Activated naive CD4-positive, alpha-beta T cell treated with anti-CD3 and anti-CD28 coated beads for 36 hours (primary cell): ENCODE measurements at places on chromosomes 12 and 14.

DNA sequence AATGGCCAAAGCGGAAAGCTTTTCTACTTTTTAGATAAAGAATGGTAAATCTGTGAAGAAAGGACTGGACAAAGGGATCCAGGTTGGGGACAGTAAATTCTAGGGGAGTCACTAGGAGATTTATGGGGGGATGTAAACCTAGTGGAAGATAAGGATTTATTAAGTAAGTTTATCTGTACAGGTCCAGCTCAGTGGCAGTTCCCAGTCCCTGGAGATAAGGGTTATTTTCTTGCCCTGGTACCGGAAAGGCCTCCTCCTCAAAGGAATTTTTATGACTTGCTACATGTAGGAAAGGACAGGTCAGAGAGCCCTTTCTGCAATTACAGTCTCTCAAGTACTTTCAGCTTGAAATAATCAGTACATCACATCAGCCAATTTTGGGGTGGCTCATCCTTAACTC lies 72.6 kb upstream of the BICD1 start:
- no peak for DNase-seq

- DNase-seq, result no peak
Observed at GRCh38 chr12:62891805-62892549, 43.0 kb downstream of the PPM1H start.

GRCh38 chr12:122250047-122250446 lies 16.2 kb downstream of the VPS33A start:
- no peak for DNase-seq

DNA sequence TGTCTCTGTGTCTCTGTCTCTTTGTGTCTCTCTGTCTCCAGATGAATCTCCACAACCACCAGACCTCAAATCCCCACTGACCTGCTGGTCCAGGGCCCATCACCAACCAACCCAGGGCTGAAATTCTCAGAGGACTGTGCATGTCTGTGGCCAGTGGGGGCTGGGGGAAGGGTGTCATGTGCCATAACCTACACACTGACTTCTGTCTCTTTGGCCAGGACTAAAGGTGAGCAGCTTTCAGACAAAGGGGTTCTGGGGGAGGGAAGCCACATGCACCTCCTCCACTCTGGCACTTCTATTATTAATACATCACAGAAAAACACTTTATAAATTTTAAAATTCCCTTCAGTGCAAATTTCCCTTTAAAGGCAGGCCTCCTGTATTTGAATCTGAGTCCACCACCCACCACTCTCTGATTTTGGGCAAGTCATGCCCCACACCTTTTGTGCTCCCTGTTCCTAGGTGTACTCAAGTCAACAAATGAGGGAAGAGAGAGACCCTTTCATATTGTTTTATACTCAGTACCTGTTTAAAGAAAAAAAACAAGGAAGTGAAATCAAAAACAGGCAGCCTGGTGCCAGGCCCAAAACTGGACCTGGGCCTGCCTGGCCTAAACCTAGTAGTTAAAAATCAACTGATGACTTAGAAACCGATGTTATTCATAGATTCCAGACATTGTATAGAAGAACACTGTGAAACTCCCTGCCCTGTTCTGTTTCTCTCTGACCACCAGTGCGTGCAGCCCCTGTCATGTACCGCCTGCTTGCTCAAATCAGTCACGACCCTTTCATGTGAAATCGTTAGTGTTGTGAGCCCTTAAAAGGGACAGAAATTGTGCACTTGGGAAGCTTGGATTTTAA lies 80.2 kb downstream of the TUNAR start:
- DNase-seq, result no peak

- no peak for DNase-seq
Observed at GRCh38 chr12:49339464-49339861, 2.5 kb upstream of the C1QL4 start.

DNA sequence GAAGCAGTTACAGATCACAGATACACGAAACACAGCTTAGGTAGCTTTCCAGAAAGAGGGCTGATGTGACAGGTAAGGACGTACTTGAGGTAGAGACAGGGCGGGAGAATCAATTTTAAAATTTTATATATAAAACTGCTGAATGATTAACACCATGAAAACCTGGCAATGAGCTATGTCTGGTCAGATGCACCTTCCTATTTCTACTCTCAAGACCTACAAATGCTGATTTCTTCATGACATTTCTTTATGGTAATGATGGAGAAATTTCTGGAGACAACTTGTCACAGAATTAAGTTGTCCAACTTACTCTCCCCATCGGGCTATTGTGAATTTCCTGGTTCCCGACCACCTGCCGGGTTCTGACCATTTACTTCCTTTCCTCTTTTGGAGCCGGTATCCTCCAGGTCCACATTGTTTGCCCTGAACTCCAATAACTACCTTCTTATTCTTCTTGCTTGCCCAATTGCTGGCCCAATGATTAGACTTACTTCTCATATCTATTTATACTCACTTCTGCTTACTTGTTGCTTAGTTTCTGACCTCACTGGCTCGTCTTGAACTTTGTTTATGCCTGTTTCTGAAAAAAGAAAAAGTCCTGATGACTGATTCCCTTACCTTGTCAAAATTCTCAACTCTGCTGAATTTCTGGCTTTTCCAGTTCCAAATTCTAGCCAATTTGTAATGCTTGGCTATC lies 12.8 kb upstream of the ATP2B1 start:
- no peak for DNase-seq

DNA sequence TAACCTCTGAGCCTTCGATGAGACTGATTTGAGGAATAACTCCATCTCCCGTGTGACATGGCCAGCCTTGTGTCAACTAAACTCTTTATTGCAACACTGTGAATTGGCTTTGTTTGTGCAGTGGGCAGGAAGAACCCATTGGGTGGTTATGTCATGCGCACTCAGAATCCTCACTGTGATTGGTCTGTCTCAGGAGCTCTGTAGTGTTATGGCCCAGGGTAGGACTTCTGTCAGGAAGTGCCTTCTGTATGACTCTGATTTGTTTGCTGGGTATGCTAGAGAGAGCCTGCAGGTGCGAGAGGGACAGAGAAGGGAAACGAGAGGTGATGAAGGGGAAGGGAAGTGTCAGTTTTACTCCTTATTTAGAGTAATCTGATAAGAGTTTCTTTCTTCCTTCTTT lies 71.5 kb upstream of the DCD start:
- DNase-seq, result no peak

DNA sequence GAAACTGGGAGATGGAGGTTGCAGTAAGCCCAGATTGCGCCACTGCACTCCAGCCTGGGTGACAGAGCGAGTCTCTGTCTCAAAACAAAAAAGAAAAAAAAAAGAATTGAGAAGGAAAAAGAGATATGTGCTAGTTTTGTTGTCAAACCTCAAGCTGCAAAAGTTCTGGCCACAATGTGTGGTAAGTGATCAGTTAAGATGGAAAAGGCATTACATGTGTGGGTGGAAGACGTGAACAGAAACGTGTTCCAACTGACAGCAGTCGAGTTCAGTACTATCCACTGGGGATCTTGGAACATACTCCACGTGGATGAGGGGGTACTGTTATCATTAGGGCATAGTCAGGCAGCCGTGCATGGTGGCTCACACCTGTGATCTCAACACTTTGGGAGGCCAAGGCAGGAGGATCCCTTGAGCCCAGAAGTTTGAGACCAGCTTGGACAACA lies 17.3 kb downstream of the GPR68 start:
- peak; percentile 62 for DNase-seq

- DNase-seq, result no peak
Observed at GRCh38 chr12:101581190-101581589, 13.6 kb upstream of the MYBPC1 start.

GRCh38 chr12:13571035-13571434 lies 374.5 kb downstream of the EMP1 start:
- no peak for DNase-seq

DNA sequence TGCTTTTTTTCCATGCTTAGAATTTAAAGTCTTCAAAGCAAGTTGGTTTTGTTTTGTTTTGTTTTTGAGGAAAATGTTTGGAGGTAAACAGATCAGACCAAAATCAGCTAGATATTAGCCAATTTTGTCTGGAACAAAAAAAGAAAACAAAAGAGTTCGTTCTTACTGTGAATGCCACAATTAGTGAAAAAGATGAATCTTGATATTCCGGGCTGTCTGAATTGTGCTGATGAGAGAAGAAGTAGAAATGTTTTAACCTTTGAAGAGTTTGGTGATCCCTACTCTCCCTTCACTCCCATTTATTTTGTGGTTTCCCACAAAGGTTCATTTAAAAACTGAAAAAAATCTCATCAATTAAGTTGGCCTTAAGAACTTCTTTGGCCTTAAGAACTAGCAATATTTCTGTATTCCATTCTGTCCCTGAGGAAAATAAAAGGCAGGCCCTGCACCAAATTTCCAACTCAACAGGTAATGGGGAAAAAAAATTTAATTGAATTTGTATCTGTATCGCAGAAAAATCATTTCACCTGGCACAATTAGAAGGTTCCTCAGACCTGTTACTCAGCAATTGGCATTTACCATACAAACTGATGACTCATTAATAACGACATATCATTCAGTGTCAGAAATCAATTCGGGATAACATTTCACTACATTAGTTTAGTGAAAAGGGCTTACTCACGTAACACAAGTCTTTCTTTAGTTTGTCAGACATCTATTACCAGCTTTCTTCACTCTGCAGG lies 562 bp upstream of the GLIPR1L2 start:
- DNase-seq, result no peak

GRCh38 chr12:46843811-46844210 lies 18.0 kb upstream of the SLC38A4 start:
- DNase-seq, result no peak

- no peak for DNase-seq
Observed at GRCh38 chr12:45231515-45232145, 15.7 kb downstream of the ANO6 start.

GRCh38 chr12:84911271-84912197 lies 1.1 kb downstream of the SLC6A15 start:
- DNase-seq, result peak; percentile 5

DNA sequence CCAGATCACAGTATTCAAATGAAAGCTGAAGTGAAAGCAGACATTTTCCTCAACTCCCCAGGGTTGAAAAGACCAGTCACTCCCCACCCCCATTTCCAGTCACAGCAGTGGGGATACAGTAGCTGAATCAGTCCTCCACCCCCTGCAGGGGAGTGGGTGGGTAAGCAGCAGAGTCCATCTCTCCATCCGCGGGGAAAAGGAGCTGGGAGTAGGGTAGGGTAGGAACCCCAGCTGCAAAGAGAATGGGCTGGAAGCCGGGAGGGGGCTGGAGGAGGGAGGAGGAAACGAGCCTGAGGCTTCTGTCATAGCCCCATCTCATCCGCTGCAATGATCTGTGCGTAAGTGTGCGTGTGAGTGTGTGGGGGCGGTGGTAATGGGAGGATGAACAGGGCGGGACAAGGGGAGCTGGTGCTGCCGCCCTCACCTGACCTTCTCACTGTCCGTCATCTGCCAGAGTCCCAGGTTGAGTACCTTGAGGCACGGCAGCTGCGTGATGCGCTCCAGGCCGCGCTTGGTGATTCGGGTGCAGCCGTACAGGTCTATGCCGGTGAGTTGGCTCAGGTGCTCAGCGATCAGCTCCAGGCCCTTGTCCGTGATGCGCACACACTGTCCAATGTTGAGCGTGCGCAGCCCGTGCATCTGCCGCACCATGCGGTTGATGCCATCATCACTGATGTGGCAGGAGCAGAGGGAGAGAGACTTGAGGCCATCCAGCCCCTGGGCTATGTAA lies 1.8 kb downstream of the FBXL14 start:
- DNase-seq, result peak; percentile 89

DNA sequence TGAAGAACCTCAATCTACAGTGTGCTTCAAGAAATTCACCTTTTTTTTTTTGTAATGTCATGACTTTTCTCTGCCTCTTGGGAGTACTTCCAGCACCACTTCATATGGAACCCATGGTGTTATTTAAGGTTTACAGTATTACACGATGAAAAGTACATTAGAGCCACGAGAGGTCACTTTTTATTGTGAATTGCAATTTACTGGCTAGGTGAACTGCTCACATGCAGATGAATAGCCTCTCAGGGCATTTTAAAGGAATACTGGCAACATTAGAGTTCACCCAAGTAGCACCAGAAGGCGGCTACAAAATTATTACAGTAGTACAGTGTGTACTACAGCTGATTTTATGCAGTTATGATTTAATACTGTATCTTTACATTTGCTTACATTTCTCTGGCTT lies 99.1 kb upstream of the PPP4R3A start:
- no peak for DNase-seq

- no peak for DNase-seq
Observed at GRCh38 chr12:32846053-32846452, 50.5 kb downstream of the PKP2 start.

- DNase-seq, result no peak
Observed at GRCh38 chr12:84069198-84069597, 843.4 kb downstream of the SLC6A15 start.

- no peak for DNase-seq
Observed at GRCh38 chr12:63066782-63067181, 84.2 kb downstream of the AVPR1A start.

- DNase-seq, result no peak
Observed at GRCh38 chr12:39199351-39199750, 243.6 kb downstream of the KIF21A start.

DNA sequence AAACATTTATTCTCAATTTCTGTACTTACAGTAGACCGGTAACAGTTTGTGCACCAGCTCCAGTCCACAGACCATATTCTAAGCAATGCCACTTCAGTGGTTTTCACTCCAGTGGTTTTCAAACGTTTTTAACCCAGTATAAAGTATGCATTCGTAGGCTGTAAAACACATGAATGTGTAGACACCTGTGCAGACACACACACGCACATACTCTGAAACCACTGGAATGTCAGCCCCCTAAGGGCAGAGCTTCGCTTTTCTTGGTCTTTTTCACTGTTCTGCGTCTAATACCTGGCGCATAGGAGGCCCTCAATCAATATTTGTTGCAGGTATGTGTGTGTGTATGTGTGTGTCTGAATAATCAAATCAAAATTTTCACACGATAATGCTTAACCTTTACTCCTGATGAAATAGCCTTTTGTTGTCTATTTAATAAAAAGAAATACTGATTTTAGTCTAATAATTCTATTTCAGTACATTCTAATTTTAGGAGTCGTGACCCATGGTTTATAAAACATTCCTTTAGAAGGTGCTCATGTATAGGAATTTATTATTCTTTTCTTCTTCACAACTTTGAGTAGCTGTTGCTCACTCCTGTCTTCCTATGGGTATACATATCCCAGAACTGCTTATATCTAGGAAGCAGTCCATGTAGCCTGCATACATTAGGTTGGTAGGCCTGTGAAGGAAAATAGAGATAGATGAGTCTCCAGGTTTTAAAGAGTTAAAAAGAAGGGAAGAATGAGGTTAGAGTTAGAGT lies 73.6 kb upstream of the REP15 start:
- no peak for DNase-seq

DNA sequence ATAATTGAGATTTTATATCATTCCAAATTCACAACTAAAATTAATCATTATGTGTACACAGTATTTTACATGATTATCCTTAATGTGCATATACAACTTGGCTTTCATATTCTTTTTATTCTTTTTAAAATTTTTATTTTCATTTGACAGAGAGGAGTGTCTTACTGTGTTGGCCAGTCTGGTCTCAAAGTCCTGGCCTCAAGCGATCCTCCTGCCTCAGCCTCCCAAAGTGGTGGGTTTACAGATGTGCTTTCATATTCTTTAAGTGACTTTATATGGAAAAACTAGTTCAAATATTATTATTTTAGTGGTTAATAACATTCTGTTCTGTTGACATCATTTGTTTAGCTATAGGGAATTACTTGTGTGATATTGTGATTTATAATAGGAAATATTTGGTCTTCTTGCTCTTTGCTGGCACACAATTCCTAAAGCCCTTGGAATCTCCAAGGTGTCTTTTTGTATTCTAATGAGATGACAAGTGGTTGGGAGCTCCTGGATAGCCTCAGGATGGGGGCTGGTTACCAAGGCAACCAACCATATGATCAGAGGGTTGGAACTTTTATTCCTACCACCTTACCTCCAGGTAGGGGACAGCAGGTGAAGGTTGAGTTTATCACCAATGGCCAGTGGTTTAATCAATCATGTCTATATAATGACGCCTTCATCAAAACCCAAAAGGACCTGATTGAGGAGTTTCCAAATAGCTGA lies 16.0 kb upstream of the ZNF410 start:
- DNase-seq, result no peak
